Lower lobe of right lung (tissue), 2 donors: ENCODE measurements at places on chromosomes 11 and 22. TPM values are rescaled to one million over a fixed set of nuclear protein-coding genes. Genes with fewer than 3 reads are reported as not detected.

GRCh38 chr11:103906291-103906867, 130.1 kb upstream of the DDI1 start:
- no peak overlapping the region for H3K27ac ChIP-seq
- H3K27me3 ChIP-seq: no peaks in the 10 kb centered on the region
- H3K4me3 ChIP-seq: no peak overlapping the region
- no peaks in the 10 kb centered on the region for H3K36me3 ChIP-seq
- no peak for DNase-seq
- H3K4me1 ChIP-seq: peaks cover 9% of the 10 kb centered on the region

- peaks cover 13% of the 10 kb centered on the region for H3K27me3 ChIP-seq
- H3K27ac ChIP-seq: peak overlapping the region; percentile 2
- H3K36me3 ChIP-seq: no peaks in the 10 kb centered on the region
- H3K4me1 ChIP-seq: peaks cover 20% of the 10 kb centered on the region
- H3K4me3 ChIP-seq: no peak overlapping the region
- no peak for DNase-seq
Measured at GRCh38 chr22:45905924-45906865, 70.8 kb downstream of the WNT7B start.

The CRACR2B gene
- 43.6 TPM for total RNA-seq

- H3K27me3 ChIP-seq: no peaks in the 10 kb centered on the region
- no peak overlapping the region for H3K4me3 ChIP-seq
- no peaks in the 10 kb centered on the region for H3K4me1 ChIP-seq
- no peak overlapping the region for H3K27ac ChIP-seq
- H3K36me3 ChIP-seq: no peaks in the 10 kb centered on the region
Measured at GRCh38 chr11:1922481-1923081, 3.1 kb downstream of the TNNT3 start.

DNA sequence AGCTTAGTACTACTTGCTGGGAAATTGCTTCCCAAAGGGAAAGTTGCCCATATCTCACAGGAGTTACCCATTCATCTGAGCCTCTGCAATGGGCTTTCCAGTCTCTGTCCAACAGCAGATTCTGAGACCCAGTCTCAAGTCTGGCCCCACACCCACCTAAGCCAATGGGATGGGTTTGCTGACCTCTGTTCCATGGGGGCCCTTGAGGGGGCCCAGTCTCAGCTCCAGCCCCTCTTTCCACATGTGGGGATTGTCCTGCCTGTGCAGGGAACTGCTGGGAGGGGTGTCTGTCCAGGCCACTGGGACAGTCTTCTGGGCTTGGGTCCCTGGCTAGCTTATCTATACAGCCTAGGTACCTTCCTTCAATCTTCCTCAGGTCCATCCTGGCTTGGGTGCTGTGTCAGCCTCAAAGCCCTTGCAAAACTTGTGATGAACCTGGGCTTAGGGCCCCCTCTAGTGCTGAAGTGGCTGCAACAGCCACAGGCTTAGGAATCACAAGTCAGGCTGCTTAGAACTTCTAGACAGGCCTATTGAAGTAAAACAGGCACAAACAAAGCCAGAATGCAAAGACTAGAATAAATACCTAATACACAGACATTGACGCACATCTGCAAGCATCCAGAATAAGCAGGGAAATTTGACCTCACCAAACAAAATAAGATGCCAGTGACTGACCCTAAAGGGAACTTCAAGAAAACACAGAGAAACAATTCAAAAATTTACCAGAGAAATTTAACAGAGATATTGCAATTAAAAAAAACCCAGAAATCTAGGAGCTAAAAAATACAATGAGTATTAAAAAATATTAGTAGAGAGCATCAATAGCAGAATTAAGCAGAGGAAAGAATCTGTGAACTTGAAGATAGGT, 11.7 kb upstream of the PATL1 start:
- H3K4me3 ChIP-seq: no peak overlapping the region
- no peaks in the 10 kb centered on the region for H3K27me3 ChIP-seq
- H3K36me3 ChIP-seq: no peaks in the 10 kb centered on the region
- DNase-seq: peak; percentile 63
- no peak overlapping the region for H3K27ac ChIP-seq

DNA sequence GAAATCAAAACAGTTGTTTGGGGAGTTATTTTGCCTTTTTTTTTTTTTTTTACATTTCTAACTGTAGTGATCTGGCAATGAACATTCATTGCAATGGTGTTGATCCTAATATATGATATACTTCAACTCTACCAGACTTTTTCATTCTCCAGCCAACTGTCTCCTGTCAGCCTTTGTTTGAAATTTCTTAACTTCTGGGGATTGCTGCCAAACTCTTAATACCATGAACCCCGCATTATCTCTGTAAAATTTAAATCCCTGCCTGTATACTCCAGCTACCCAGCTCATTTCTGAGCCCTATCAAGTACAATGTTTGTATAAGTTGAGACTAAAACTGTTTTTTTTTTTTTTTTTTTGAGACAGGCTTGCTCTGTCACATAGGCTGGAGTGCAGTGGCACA, 280.7 kb downstream of the TTC28 start:
- H3K27ac ChIP-seq: no peak overlapping the region
- no peak overlapping the region for H3K4me3 ChIP-seq
- H3K4me1 ChIP-seq: peaks cover 29% of the 10 kb centered on the region
- DNase-seq: no peak
- H3K27me3 ChIP-seq: no peaks in the 10 kb centered on the region

- H3K4me3 ChIP-seq: no peak overlapping the region
- no peak for DNase-seq
- no peak overlapping the region for H3K27ac ChIP-seq
- no peaks in the 10 kb centered on the region for H3K36me3 ChIP-seq
Measured at GRCh38 chr11:126815111-126815510, 185.5 kb downstream of the KIRREL3 start.

DNA sequence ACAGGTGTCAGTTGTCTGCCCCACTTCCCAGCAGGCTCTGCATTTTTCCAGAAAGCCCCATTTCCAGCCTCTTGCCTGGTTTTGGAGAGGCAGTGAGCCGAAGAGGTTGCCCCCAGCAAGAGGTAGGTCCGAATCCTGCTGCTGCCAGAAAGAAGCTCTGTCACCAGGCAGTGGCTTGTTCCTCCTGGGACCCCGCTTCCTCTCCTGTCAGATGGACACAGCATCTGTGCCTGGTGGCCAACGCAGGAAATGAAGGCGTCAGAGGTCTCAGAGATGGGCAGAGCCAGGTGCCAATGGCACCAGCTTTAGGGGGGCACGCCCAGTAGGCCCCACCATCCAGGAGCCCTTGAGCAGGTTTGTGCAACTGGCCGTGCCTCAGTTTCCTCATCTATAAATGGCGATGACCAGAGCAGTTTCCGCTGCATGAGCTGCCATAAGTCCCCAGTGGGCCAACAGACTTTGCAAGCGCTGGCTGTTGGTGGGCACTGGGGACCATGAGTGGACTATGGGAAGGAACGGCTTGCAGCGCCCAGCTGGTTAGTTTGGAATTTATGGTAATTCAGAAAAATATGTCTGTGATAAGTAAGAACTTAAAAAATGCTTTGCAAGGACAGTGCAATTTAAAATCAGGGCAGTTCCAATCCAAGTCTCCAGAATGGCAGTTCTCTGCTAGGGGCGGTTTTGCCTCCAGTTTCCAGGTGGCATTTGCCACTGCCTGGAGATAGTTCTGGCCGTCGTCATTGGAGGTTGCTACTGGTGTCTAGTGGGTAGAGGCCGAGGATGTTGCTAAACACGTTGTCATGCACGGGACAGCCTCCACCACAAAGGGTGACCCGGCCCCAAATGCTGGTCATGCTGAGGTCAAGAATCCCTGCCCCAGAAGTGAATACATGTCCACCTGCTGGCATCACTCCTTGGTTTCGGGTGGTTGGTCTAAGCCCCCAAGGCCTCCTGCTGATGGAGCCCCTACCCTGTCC, 2.3 kb upstream of the OSBPL5 start:
- H3K27me3 ChIP-seq: peaks cover 5% of the 10 kb centered on the region
- no peak overlapping the region for H3K4me3 ChIP-seq
- H3K4me1 ChIP-seq: peaks cover 38% of the 10 kb centered on the region
- H3K27ac ChIP-seq: no peak overlapping the region

DNA sequence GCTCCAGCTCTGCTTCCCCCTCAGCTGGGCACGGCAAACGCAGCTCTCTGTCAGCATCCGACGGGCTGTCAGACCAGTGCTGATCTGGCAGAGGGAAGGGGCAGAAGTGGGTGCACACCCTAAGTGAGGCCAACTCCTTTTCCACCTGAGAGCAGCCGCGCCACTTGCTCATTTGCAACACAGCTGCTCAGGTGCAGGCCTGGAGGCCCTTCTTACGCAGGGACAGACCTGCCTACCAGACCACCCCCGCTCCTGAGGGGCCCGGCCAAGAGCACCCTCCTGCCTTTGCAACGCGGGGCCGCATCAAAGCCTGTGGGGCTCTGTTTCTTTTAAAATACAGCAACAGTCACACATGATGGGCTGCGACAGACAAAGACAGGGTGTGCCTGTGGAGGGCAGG, 47.8 kb upstream of the BID start:
- no peak overlapping the region for H3K27ac ChIP-seq
- H3K36me3 ChIP-seq: peaks cover 31% of the 10 kb centered on the region
- no peaks in the 10 kb centered on the region for H3K27me3 ChIP-seq
- no peak for DNase-seq
- H3K4me1 ChIP-seq: no peaks in the 10 kb centered on the region
- H3K4me3 ChIP-seq: no peak overlapping the region
